Inflammatory macrophage (primary cell): ENCODE measurements at places on chromosomes 4 and X.

- no peak for DNase-seq
Observed at GRCh38 chr4:130335417-130336194, 1239.7 kb downstream of the C4orf33 start.

- DNase-seq = no peak
Observed at GRCh38 chr4:112144546-112145325, 518 bp upstream of the FAM241A start.

DNA sequence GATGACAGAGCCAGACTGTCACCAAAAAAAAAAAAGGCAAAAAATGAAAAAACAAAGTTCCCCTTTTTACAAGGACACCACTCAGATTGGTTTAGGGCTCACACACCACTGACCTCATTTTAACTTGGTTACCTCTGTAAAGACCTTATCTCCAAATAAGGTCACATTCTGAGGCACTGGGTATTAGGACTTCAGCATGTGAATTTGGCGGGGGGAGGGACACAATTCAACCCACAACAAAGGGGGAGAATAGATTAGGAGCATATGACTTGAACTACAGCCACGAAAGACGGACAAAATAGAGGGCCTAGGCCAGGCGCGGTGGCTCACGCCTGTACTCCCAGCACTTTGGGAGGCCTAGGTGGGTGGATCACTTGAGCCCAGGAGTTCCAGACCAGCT is 31.0 kb upstream of the ARAF start:
- peak; percentile 27 for DNase-seq

DNA sequence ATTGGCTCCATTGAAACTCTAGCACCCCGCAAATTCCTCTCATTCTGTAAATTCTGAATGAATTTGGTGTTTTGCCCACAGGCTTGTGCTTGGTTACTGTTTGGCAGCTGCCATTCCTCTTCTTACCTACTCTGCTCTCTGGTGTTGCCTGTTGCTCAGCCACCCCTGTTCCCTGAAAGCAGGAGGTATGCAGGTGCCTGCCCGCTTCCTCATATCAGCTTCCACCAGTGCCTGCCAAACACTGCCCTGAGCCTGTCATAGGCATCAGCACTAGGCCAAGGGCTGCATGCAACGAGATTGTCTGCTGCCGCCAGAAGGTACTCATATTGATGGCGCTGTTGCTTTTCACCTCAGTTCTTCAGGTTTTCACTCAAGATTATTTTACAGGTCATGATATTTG is 978.1 kb downstream of the C4orf33 start:
- no peak for DNase-seq

DNA sequence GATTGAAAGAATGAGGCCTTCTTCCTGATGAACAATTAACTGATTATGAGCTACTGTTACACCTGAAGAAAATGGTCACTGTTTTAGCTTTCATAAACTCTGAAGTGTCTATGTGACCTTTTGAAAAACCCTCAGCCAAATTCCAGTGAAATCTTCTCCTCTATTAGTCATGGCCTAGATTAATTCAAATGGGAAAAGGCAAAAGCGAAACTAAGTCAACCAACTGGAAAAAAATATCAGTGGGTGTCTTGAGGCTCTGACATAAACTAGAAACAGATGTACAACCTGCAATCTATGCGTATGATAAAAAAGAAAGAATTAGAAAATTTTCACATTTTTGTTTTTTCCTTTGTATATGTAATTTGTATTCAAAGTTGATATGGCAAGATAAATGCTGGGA is 169.4 kb upstream of the BANK1 start:
- no peak for DNase-seq

DNA sequence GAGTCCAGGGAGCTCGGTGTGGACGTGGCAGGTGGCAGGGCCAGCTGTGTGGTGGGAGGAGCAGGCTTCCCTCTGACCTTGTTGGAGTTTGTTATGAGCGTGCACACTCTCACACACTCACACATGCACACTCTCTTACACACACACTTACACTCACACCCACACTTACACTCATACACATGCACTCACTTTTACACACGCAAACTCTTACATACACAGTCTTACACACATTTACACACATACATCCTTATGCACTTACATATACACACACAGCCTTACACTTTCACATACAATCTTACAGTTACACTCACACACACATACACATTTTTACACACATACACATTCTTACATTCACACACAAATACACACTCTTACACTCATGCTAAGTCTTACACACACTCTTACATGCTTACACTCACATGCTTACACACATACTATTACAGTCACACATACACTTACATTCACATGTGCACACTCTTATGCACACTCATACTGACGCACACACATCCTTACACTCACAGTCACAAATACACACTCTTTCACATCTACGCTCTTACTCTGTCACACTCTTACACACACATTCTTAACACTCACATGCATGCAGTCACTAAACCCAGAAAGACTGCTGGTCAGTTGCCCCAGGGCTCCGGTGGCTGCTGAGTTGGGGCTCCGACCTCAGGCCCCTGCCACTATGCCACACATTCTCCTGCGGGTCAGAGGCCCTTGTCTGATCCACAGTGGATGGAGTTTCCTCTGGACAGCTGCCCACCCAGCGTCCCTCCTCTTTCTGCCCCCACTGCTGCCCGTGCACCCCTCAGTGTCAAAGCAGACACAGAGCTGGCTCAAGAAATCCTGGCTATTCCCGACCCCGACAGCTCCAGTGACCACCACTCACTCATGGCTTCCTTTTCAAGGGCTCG is 95.8 kb downstream of the ADRA2C start:
- no peak for DNase-seq

DNA sequence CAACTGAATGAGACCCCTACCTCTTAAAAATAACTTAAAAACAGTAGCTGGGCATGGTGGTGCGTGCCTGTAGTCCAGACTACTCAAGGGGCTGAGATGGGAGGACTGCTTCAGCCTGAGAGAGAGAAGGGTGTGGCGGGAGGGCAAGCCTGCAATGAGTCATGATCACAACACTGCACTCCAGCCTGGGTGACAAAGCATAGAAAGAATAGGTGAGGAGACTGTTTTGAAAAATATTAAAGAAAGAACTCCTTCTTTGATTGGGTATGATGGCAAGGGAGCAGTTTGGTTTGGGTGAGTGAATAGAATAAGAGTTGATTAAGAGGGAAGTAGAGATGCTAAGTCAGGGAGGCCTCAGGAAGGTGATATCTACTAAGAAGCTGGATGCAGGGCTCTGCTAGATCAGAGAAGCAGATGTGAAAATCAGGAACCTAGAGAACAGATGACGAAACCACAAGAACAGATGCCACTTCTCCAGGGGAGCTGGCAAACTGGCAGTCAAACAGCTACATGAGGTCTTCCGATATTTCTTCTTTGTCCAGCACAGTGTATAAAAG is 318.6 kb downstream of the OPHN1 start:
- peak; percentile 8 for DNase-seq

- DNase-seq = no peak
Observed at GRCh38 chrX:155592331-155592730, 20.4 kb downstream of the TMLHE start.

DNA sequence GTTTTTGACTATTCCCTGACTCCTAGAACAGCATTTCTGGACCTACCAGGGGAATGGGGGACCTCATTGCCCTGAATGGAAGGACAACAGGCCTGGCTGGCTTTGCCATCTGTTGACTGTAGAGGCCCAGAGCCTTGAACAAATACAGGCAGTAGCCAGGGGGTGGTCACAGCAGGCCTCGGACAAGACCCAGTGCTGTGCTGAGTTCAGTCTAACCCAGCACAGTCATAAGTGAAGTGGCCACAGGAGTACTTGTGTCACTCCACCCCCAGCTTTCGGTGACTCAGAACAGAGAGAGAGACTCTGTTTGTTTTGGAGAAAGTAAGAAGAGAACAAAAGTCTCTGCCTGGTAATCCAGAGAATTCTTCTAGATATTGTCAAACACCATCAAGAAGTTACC is 310.0 kb downstream of the PRR32 start:
- DNase-seq = no peak

GRCh38 chr4:77701121-77701520 is 95.5 kb downstream of the CXCL13 start:
- DNase-seq = no peak

DNA sequence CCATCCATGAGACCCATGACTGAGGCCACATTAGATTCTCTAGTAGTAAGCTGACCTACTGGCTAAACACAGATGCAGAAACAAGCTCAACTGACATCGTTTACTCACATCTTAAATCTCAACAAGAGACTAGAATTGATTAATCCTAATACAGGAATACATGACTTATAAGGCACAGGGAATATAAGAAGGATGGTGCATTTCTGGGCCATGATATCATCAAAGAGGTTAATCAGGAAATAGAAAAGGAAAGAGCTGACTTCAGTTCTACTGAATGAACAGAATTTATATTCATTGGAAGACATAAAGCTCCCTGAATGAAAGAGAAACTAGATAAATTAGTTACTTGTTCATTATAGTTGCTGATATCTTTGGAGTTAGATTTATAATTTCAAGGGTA is 1406.5 kb downstream of the STIM2 start:
- no peak for DNase-seq
